ENCODE measurements at places on chromosomes 13 and 19. TPM values are rescaled to one million over a fixed set of nuclear protein-coding genes. Genes with fewer than 3 reads are reported as not detected.

GRCh38 chr13:43749503-43749902, 37.3 kb downstream of the ENOX1 start:
- no peak for DNase-seq

GRCh38 chr13:89751432-89751930, 1596.0 kb upstream of the MIR17HG start:
- no peak for DNase-seq

- DNase-seq: no peak
Measured at GRCh38 chr13:44463759-44464158, 90.1 kb downstream of the SERP2 start.

DNA sequence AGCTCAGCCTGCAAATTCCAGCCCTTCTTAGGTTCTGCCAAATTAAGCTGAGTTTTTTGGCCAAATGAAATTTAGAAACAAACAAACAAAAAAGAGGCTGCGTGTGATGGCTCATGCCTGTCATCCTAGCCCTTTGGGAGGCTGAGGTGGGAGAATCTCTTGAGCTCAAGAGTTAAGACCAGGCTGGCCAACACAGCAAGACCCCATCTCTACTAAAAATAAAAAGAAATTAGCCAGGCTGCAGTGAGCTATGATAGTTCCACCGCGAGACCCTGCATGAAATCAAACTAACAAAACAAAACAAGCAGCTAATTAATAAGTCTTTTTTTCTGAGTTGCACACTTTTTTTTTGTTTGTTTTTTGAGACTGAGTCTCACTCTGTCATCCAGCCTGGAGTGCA, 17.9 kb downstream of the NCAN start:
- DNase-seq: no peak

DNA sequence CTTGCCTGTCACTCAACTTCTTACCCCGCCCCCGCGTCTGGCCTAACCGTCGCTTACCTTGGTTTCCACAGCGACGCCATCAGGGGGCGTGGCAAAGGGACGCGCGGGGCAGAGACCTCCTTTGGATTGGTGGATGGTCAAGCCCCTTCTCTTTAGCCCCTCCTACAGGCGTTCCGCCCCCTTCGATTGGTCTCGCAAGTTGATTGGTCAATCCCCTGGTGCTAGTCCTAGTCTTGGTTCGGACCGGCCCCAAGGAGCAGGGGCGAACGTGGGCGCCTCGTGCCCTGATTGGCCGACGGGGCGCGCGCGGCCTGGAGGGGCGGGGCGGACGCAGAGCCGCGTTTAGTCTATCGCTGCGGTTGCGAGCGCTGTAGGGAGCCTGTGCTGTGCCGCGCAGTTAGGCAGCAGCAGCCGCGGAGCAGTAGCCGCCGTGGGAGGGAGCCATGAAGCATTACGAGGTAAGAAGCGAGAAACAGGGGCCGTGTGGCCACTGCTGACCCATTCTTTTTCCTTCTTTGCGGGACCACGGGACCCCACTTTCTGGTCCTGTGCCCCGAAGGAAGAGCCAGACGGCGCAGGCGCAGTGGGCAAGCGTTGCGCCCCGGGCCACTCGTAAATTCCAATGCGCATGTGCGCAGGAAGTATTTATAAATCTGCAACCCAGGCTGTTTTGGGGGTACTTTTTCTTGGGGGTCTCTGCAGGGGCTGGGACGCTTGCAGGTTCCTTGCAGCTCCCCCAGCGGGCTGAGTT, at the start of gene TECR:
Gene TECR (plus strand): TSS at position 341 of the 751 bp plus-strand sequence. CDS start 103 bp downstream, at position 444.
- peak; percentile 99 for DNase-seq

GRCh38 chr13:73596382-73596781, 537.6 kb downstream of the KLF5 start:
- DNase-seq: no peak

DNA sequence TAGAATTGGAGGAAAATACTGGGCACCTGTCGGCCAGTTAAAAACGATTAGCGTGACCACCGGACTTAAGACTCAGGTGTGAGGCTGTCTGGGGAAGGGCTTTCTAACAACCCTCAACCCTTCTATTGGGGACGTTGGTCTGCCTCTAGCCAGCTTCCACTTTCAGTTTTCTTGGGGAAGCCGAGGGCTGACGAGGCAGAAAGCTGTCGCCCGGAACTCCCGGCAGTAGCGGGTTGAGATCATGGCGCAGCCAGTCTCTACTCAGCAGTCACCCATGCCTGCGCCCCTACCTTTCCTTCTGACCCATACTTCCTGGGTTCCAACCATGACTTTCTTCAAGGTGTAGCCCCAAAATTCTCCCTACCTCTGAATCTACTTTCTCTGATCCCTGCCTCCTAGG, 1424.1 kb downstream of the SLITRK1 start:
- no peak for DNase-seq

GRCh38 chr19:18769989-18770528, 21.0 kb downstream of the COMP start:
- no peak for DNase-seq

DNA sequence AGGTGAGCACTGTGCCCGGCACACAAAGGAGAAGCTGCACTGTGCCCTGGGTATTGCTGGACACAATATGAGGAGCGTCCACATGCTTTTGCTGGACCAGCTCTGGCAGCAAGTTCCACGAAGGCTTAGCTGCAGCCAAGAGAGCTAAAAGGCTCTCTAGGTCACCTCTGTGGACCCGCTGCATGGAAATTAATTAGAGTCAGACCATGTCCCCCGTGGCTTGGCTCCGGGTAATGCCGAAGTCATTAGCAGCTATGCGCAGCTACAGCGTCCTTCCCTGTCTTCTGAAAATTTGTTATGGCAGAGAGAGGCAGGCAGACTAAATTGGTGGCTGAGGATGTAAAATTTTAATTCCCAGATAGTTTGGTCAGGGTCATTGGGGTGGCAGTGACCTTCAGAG, 271.5 kb downstream of the SLC7A1 start:
- DNase-seq: no peak

DNA sequence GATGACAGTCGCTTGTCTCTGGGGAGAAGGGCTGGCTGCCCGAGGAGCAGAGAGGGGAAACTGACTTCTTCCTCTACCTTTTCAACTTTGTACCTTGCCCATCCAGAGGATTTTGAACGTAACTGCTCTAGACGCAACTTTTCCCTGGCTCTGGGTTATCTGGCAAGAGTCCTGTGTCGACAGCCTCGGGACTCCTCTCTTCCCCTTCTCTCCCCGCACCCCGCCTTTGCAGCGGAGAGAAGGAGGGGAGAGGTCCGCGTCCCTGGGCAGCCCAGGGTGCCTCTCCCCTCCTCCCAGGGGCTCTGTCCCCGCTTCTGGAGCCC, 574 bp downstream of the SH3GL1 start:
- peak; percentile 58 for DNase-seq

DNA sequence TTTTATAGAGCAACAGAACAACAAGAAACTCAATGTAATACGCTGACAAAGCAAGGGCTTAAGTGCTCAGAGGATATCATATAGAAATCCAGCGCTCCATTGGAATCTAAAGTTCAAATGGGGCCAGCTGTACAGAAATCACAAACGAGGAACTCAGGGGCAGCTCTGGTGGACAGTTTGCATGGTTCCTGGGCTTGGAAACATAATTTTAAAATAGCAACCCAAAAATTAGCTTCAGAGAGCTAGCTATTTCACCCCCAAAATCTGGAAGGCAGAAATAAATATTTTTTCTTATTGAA, 19.2 kb upstream of the LATS2 start:
- DNase-seq: no peak

DNA sequence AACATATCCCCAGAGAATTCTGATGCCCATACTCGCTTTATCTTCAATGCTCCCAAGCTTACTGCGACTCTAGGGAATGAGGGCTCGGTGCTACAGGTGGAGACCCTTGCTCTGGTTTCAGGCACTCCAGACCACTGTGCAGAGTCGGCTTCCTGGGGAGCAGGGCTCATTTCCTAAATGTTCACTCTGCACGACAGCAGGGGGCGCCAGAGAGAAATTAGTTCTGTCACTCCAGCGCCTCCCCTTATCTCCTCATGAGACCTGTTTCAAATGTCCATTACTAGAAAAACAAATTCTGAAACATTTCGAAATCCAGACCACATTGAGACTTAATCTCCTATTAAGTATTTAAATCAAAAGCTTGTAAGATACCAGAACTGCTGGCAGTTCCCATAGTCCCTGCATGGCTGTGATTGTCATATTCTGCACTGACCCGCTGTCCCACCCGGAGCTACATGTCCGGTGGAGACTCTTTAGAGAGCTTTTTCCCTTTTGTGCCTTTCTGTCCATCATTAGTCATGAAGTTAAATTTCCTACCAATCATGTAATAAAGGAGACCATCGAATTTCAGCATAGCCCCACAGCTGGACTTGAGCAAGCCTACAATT, 22.4 kb downstream of the EPSTI1 start:
- peak; percentile 74 for DNase-seq

GRCh38 chr13:48222358-48223301, 10.4 kb upstream of the ITM2B start:
- peak; percentile 74 for DNase-seq

DNA sequence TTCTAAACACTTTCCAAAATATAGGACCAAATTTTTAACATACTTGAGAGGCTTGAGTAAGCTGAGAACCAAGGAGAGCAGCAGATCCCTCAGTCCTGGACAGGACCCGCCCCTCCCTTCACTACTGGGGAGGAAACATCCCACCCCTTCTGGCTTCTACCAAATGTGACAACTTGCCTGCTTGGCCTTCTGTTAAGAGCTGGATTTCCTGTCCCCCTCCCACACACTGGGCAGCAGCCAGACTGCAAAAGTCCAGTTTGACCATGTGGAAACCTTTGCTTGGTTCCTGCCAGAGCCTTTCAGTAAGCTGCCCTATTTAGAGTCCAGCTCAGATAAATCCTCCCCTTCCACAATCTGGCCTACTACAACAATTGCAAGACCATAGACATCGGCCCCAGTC, 84.3 kb downstream of the FGF14 start:
- peak; percentile 78 for DNase-seq

DNA sequence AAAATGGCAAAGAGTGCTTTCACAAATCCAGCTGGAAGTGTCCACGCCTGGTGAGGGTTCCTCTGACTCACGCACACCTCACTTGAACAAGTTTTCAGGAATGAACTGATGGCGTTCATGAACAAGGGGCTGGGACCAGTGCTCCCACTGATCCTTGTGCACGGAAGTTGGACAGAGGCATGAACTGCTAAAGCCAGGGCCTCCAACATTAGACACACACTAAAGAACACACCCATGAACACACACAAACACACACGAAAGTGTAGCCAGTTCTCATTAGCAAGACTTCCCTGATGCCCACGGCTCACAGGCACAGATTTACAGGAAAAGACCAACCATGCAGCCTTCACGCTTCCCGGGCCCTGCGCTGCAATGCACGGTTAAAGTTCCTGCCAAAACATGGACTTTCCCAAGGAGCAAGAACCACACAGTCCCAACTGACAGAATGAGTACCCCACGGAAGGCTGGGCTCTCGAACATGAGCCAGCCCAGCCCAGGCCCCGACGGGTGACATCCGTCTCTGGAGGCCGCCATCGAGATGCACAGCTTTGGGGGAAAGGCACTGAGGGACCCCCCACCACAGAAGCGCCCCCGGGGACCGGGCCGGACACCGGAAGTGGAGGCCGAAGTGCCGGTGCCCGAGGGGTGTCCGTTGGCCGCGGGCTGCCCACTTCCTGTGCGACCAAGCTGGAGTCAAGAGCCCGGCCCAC, 808 bp downstream of the DNMT1 start:
- DNase-seq: peak; percentile 20

DNA sequence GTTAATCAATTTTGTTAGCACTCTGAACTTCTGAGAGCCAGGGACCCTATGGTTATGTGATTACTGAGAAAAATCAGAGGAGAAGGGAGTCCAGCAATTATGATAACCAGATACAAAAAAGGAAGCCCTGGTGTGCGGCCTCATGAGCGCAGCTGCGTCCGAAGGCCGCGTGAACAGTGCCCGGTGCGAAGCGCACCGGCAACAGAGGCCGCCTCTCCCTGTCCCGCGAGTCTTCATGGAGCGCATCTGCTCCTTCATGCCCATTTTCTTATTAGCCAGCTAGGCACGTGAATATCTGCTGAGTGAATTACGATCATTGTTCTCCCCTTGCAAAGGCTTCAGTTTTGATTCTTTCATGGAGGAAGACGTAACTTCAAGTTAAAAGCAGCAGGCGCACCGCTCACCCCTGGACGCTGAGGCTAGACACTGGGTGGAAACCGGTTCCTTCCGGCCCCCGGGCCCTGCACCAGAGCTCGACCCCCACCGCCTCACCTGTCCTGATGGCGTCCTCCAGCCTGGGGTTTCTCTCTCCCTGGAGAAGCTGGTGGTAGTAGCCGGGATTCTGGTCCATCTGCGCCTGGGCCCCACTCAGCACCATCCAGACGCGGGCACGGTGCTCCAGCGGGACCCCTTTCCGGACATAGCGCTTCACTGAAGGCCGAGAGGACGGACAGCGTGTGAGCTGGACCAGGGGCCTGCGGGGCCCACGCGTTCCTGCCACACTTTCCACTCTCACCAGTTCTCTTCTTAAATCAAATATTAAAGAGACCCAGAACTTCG, 8.9 kb downstream of the GRTP1 start:
- DNase-seq: no peak

GRCh38 chr19:35344511-35345031, 3.1 kb upstream of the FFAR1 start:
- no peak for DNase-seq

- DNase-seq: no peak
Measured at GRCh38 chr19:18870531-18871172, 25.3 kb downstream of the CERS1 start.

DNA sequence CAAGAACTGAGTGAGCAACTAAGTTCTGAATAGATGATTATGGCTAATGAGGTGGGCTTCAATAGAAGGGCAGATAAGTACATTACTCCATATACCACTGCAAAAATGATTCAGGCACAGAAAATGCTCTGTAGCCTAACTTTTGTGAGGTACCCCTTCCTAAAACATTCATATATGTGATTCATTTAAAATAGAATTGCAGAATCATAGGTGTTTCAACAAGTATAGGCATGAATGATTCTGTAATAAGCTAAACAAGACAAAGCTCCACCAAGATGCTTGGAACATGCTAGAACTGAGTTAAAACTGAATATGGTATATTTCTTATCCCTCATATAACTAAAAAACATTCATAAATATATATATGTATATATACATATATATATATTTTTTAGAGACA, 12.1 kb downstream of the KBTBD7 start:
- no peak for DNase-seq

DNA sequence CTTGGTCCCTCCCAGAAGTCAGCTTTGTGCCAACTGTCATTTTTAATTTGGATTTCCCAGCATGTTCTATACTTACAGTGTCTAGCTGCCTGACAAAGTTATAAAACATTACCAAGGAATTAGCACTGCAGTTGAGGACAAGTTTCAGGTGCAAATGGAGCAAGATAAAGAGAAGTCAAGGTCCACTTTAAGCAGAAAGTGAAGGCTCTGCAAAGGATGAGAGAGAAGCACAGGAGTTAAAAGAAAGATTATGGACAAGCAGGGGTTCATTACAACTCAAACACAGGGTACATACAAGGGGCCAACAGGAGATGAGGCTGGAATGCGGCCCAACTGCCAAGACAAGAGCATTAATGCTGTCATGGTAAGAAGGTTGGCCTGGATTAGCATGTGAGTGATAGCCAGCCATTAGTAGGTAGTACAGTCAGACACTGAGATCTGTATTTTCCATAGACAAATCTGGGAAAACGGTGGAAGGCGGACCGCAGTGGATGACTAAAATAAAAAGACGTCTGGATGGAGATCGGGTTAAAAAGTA, 17.6 kb downstream of the UBL3 start:
- DNase-seq: no peak

EFNA2 gene
- 0.11 TPM for polyA plus RNA-seq

FGF21 gene
- not detected for polyA plus RNA-seq

RGCC gene
- 4.5 TPM for polyA plus RNA-seq

TNFSF9 gene
- polyA plus RNA-seq: 0.10 TPM

SOX1 gene
- not detected for polyA plus RNA-seq

ZIC2 gene
- polyA plus RNA-seq: 0.02 TPM

NKG7 gene
- polyA plus RNA-seq: 1.6 TPM
